ENCODE measurements at places on chromosomes 11 and 22. TPM values are rescaled to one million over a fixed set of nuclear protein-coding genes. Genes with fewer than 3 reads are reported as not detected.

DNA sequence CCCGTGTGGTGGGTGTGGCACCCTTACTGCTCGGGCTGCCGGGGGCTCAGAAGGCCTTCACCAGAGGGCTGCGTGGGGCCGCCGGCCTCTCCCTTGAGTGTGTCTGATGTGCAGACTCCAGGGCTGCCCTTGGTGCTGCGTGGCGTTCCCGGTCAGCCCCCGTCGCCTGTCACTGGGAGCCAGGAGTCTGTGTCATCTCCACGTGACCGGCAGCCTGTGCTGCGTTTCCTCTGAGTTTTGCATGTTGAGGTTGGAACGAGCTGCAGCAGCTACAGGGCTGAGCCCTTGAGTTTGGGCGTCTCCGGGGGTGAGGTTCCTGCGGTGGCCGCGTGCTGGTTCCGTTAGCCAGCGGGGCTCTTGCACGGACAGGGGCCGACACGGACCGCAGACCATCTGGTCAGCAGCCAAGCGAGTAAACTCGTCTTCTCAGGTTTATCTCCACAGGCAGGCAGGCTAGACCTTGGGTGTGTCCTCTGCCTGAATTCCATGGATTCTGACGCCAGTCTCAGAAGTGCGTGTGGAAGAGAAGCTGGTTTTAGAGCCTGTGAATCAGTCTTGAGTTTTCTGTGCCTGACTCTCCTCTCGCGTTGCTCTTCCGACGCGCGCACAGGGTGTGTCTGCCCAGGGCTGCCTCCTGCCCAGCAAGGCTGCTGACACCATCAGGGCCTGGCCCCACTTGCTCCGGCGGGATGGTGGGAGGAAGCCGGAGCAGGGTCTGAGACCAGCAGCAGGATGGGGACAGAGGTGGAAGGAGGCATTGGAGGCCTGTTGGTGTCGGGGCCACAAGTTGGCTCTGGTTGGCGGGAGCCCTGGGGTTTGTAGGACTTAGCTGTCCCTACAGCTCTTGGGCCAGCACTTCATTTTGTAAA, 10.5 kb downstream of the PTDSS2 start:
- DNase-seq, result no peak

- no peak for DNase-seq
These were observed 98.2 kb upstream of the NNMT start for GRCh38 chr11:114197799-114198500.

- no peak for DNase-seq
These were observed 615 bp downstream of the ANO5 start for GRCh38 chr11:22193348-22194051.

ELMOD1 gene
- not detected for total RNA-seq

DNA sequence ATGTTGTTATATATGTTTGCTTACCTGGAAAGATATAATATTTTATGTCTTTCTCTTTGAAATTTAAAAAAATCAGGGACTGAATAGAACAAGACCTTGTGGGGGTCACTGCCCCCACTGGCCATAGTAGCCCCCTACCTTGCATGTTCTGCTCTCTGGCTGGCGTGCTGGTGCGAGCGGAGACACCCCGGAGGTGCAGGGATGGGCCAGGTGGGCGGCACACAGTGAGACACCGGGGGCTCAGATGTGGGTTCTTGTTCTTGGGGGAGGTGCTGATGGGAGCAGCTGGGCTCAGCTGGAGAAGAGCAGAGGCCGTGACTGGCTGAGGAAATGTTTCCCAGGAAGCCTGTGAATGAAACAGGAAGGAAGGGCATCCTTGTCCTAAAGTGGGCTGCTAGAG, 20.2 kb downstream of the GAB4 start:
- no peak for DNase-seq

- DNase-seq, result no peak
These were observed 38.5 kb upstream of the GALNT18 start for GRCh38 chr11:11660363-11660740.

TUBA8 gene
- total RNA-seq, result 1.5 TPM

- DNase-seq, result no peak
These were observed 41.9 kb downstream of the LRP5 start for GRCh38 chr11:68354148-68354872.

DNA sequence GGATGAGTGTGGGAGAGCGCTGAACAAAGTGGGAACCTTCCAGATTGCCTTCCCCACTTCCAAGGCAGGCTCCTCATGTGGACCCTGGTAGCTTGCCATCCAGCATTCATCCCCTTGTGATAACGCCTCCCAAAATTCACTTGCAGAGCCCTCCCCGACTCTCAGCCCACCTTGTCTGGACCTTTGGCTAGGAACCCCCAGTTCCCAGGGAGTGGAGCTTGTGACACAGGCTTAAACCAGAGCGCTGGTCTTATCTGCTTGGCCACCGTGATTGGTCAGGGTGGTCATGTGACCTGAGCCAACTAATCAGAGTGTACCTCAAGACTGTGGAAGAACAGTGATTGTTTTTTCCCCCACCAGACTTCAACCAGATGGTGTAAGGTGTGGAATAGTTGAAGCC, 9.6 kb upstream of the SLC35C1 start:
- no peak for DNase-seq

MOGAT2 gene
- not detected for total RNA-seq

GRCh38 chr11:12235947-12236743, 125.8 kb downstream of the MICAL2 start:
- peak; percentile 25 for DNase-seq

GRCh38 chr11:9509041-9509440, 48.2 kb downstream of the ZNF143 start:
- DNase-seq, result no peak

FLRT1 gene
- not detected for total RNA-seq

PLAAT2 gene
- not detected for total RNA-seq

All from T-cell (primary cell).